ENCODE measurements at places on chromosomes 3 and 15.

- peak; percentile 71 for DNase-seq
Observed at GRCh38 chr3:56980798-56981390, 79.6 kb upstream of the SPATA12 start.

DNA sequence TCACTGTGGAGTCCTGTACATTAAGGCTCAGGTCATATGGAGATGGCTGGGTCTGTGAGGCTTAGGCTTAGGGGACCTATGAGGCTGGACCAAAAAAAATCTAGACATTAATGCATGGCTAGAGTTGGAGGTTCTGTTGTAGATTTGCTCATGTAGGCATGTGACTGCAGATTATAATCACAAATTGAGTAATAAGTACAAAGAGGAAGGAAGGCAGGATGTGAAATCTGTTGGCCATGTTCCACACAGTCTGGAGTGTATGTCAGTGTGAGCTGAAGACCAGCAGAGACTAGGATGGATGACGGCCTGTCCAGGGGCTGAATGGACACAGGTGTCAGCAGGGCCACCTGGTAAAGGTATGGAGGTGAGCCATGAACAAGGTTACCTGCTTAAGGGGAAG is at the start of gene ST3GAL6:
TSS of gene ST3GAL6 (plus strand) at position 265 of the 400 bp plus-strand sequence. CDS start 5,101 bp downstream, outside the sequence.
- peak; percentile 86 for DNase-seq

- DNase-seq = no peak
Observed at GRCh38 chr3:13401149-13401548, 19.0 kb downstream of the NUP210 start.

GRCh38 chr3:11805716-11806115 is 41.0 kb downstream of the TAMM41 start:
- DNase-seq = no peak

DNA sequence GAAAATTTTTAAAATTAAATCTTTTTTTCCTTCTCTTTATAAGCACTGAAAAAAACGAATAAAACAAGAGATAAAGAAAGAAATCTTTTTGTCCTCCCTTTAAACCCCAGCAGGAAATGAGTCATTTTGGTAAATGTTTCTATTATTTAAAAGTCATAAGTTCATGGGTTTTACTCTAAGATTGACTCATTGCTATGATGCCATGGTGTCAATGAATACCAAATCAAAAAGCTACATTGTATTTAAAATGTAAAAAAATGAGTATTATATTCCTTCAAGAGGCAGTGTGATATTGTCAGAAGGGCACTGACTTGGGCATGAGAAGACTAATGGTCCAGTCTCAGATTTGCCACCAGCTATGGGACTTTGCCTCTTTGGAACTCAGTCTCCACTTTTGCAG is 303.4 kb upstream of the DNAJC19 start:
- DNase-seq = no peak

GRCh38 chr3:152193673-152194267 is 75.0 kb upstream of the MBNL1 start:
- peak; percentile 46 for DNase-seq

GRCh38 chr15:60476713-60477112 is 2.2 kb downstream of the ICE2 start:
- DNase-seq = no peak

All from KBM-7 (cell line).